NCI-H69 (cell line): ENCODE measurements at places on chromosomes 5 and 9.

- DNase-seq, result no peak
Observed at GRCh38 chr9:130209422-130209821, 37.2 kb downstream of the NCS1 start.

DNA sequence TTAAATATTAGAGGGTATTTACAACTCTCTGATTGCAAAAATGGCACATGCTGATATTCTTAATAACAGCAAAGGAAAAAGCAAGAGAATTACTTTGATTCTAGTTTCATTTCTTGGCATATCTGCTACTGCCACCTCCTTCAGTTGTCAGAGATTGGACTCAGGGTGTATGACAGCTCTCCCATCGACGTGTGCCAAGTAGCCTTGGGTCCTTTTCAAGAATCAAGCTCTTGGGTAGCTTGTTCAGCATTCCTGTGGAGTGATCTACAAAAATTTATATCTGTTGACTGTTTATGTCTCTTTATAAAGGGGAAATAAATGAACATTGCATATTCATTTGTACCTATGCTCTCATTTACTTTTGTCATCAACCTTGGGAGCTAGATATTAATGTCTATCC, 315.6 kb downstream of the PRR16 start:
- DNase-seq, result no peak

GRCh38 chr5:147576646-147577535, 67.0 kb upstream of the DPYSL3 start:
- DNase-seq, result peak; percentile 66

GRCh38 chr5:13830536-13830935, 114.0 kb downstream of the DNAH5 start:
- DNase-seq, result no peak

DNA sequence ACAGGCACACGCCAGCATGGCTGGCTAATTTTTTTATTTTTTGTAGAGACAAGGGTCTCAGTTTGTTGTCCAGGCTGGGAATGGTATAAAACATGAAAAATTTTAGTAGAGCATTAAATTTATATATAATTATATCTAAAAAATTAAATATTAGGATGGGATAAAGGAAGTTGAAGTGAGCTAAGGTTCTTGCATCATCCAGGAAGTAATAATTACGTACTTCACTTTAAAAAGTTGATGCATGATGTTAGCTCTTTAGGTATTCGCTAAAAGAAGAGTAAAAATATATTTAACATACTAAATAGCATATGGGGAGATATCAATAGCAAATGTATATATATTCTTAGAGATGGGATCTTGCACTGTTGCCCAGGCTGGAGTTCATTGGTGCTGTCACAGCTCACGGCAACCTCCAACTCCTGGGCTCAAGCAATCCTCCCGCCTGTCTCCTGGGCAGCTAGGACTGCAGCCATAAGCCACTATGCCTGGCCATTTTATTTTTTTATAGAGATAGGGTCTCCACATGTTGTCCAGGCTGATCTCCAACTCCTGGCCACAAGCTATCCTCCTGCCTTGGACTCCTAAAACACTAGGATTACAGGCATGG, 12.3 kb downstream of the DCAF10 start:
- no peak for DNase-seq

DNA sequence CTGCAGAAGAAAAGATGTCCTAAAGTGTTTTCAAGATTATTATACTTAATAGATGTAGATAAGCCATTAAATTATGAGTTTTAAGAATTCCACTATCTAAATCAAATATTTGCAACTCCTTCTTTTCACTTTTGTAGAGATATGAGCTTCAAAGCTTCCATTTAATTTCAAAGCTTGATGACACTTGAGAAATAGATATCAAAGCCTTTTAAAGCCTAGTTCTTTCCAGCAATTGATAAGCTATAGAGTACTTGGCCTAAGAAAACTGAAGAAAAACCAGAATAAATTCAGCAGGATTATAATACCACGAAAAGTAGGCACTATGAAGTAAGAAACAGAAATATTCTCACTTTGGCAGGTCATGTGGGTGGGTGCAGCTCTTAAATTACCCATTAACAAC, 1.7 kb downstream of the TNFSF8 start:
- DNase-seq, result no peak

- no peak for DNase-seq
Observed at GRCh38 chr5:54746777-54747398, 229.3 kb downstream of the SNX18 start.
